Caki2 (cell line): ENCODE measurements at places on chromosomes 5 and 9. TPM values are rescaled to one million over a fixed set of nuclear protein-coding genes. Genes with fewer than 3 reads are reported as not detected.

LRRC19 gene
- total RNA-seq = not detected in 2 replicates

SELENOP gene
- total RNA-seq = not detected in 2 replicates

DNA sequence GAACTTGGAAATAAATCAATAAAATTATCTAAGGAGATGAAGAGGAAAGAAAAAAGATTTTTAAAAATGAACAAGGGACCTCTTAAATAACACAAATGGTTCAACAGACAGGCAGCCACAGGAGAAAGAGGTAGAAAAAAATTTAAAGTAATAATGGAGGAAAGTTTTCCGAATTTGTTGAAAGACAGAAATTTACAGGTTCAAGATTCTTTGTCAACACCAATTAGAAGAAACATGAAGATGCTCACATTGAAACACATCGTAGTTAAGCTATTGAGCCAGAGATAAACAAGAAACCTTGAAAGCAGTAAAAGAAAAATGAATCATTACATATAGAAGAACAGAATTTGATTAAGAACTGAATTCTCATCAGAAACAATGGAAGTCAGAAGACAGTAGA, 68.7 kb upstream of the OSMR start:
- DNase-seq = no peak

DNA sequence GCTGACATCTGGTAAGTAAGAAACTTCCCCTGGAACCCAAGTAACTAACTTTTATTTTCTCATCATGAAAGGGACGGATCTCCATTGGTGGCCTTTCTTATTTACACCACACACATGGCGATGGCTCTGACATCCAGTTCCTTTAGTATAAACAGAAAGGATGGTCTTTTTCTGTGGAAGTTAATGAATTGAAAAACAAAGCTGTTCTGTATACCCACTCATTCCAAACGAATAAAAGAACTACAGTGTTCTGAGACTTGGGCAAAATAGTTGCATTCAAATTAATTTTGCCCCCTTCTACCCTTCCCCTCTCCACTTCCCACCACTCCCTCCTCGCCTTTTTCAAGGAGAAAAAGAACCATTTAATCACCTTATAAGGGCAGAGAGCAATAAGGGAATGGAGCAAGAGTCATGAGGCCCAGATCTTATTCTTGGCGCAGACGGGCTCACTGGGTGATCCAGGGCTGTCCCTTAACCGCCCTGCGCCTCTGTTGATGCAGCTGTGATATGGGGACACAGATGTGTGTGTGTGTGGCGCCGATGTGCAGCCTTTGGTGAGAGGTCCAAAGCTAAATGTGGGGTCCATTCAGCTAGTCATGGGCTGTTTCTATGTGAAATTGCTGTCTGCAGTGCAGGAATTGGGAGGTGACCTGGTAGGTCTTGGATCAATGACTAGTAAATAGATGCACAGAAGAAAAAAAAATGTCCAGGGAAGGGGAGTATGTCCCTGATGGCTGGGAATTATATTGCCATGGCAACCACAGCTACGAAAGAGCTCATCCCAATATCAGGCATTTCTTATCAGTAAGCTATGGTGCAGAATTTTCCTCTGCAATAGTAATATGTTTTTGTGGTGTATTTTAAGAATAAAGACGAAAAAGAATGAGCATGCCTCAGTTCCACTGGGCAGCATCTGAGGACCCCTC, 141.5 kb upstream of the ERCC6L2 start:
- no peak for DNase-seq
